ENCODE measurements at places on chromosomes 16 and 17.
A peak's percentile ranks its signal among the peaks of the same experiment; 100 is the strongest.

- no peak for DNase-seq
These were observed 274.6 kb upstream of the HSBP1 start for GRCh38 chr16:83533193-83533592.

DNA sequence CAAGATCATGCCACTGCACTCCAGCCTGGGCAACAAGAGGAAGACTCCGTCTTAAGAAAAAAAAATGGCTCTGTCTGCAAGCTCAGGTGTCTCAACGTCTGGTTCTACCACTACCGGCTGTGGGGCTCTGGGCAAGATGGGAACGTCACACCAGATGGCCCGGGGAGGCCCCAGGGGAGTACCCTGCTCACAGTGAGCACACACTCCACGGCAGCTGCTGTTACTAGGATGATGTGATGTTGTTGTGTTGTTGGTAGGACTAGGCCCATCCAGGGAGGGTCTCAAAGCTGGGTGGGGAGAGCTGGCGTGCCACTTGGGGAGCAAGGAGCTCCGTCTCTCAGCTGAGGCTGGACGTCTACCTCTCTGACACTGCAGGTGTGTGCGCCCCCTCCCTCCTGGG lies 9.4 kb upstream of the NPTX1 start:
- DNase-seq: no peak

DNA sequence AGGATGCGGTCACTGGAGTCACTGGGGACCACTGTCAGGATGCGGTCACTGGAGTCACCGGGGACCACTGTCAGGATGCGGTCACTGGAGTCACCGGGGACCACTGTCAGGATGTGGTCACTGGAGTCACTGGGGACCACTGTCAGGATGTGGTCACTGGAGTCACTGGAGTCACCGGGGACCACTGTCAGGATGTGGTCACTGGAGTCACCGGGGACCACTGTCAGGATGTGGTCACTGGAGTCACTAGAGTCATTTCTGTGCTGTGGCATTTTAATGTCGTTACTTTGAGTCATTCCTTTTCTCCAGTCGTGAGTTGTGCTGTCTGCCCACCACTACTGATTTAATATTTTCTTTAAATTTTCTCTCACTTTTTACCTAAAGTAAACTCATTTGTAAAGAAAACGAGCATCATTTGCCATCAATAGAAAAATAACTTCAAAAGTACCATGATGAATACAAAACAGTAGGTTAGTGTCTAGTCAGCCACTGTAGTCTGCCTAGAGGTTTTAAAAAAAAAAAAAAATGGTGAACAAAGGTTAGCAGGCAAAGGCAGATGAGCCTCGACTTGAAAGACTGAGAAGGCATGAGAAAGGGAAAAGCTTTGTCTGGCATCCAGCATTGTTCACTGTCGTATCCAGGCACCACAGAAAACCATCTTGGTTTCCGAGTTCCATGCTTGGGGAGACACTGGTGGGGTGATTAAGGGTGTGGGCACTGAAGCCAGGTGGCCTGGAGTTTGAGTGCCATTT lies 346.6 kb downstream of the SNX29 start:
- no peak for DNase-seq

DNA sequence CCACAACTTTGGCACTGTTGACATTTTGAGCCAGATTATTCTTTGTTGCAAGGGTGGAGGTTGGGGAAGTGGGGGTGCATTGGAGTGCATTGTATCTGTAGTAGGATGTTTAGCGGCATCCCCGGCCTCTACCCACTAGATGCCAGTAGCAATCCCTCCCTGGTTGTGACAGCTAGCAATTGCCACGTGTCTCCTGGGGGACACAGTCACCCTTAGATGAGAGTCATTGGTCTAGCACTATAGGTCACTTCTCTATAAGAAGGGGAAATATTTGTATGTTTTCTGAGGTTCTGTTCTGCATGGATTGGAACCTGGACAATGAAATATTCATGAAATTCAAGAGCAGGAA lies 32.4 kb downstream of the MSI2 start:
- DNase-seq: no peak

DNA sequence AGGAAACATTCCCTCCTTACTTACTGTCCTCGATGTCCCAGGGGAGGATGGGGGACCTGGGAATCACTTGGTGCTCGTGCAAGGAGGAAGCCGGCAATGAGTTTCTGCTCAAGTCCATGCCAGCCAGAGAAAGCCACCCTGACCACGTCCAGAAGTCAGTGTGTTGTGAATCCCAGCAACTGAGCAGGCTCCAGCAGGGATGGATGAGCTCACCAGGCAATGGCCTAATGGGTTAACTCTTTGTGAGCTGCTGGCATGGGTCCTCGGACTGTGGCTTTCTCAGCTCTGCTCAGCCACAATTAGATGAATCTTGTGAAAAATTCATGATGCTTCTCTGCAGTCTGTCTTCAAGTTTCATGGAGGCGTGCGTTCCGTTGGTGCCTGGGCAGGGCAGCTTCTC lies at the start of gene PIRT:
PIRT (minus strand) TSS at position 167 of the 400 bp plus-strand sequence. CDS start 12,442 bp downstream, outside the sequence.
- DNase-seq: no peak

DNA sequence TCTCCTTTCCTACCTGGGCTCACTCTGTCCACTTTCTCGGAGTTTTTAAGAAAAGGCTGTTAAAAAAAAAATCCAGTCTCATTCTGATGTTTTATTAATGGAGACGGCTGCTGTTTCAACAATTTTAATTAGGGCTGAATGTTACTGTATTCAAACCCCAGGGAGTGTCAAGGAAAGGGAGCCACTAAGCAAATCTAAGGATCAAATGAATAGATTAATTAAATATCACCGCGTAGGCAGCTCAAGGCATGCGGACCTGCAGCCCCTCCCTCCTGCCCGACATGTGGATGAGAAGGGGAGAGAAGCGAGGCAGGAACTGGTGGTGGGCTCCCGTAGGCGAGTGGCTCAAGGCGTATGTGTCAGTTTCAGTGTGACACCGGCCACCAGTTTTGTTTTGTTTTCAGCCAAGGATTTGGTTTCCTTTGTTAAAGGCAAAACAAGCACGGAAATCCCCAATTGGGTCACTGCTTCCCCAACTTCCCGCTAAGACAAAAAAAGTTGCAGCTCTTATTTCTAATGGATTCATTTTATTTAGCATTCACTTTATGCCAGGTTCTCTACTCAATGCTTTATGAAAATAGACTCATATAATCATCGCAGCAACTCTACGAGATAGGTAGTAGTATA lies 110.6 kb downstream of the GP2 start:
- DNase-seq: no peak

DNA sequence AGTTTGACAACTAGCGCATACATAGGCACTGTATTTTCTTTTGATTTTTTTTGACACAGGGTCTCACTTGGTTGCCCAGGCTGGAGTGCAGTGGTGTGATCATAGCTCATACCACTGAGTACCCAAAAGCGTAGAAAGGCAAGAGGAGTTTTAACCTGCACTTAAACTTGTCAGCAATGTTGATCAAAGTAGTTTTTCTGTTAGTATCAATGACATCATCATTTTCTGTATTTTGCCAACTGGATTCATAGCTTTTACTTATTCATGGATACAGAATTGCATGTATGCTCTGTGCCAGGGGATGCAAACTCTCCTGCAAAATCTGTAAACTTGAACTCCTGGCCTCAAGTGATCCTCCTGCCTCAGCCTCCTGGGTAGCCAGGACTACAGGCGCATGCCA lies 55.9 kb upstream of the ATP2A3 start:
- DNase-seq: no peak

- peak; percentile 35 for DNase-seq
These were observed 1.1 kb downstream of the TSEN54 start for GRCh38 chr17:75517297-75517865.

DNA sequence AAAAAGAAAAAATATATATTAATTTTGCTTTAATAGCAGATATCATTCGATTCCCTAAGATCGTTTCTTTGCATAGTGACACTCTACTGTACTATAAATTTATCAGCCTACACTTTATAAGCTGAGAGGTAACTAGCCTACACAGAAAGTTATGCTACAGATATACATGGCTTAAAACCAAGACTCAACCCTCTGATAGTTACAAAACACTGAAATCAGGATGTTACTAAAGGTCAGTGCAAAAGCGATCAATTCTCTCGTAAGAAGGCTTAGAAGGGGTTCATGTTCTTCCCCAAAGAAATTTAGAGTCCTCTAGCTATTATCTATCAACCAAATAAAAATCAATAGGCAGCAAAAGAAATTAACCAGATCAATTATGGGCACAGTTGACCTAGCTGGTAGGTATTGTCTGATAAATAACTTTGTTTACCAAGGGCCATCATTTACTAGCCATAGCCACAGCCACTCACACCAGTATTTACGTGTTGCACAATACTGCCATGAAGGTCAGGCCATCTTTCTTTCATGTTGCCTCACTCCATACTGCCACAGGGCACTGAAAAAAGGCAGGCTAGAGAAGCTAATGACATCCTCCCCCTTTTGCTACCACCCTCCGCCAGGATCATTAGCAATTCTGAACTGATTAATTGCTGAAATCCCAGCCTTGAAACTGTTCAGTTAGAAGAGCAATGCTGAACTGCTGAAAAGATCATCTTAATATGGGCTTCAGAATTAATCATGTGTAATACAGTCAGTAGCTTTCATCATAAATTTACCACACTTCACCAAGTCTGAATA lies 43.7 kb downstream of the RND2 start:
- DNase-seq: no peak

DNA sequence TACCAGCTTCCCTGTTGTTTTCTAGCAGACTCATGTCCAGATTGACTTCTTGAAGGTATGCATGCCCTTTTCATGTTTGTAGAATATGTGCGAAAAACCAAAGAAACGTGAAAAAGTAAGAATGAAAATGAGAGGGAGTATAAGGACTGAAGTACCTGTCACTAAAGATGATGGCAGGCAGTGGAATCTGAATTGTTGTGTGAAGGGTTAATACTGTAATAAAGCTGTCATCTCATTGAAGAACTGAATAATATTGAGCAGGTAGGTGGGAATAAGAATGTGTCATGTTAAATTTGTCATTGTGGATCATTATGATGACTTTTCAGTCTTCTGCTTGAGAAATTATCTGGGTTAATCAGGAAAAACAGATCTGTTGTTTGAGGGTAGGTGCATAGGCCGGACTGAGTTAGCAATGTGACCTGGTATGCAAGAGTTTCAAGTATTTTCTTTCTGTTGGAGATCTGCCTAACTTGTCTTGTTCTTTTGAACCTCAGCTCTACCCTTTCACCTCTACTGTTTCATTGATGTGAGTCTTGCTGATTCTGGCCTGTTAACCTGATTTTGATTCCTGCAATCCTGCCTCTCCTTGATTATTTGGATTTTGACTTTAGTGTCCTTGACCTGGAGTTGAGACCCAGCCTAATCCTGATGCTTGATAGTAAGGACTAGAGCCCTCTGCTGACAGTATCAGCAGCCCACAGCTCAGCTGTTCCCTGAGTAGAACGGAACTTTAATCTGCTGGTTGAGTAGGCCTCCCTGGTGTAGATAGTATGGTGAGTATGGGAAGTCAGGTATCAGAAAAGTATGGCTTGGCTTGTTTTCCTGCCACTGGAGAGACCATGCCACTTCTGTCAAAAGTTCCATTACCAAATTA lies 64.6 kb downstream of the MAP2K4 start:
- DNase-seq: no peak

- DNase-seq: peak; percentile 81
These were observed at the start of gene DUSP3 for GRCh38 chr17:43778337-43779144. DUSP3 (minus strand) TSS chr17:43778977; CDS start chr17:43778924, 53 bp downstream.

DNA sequence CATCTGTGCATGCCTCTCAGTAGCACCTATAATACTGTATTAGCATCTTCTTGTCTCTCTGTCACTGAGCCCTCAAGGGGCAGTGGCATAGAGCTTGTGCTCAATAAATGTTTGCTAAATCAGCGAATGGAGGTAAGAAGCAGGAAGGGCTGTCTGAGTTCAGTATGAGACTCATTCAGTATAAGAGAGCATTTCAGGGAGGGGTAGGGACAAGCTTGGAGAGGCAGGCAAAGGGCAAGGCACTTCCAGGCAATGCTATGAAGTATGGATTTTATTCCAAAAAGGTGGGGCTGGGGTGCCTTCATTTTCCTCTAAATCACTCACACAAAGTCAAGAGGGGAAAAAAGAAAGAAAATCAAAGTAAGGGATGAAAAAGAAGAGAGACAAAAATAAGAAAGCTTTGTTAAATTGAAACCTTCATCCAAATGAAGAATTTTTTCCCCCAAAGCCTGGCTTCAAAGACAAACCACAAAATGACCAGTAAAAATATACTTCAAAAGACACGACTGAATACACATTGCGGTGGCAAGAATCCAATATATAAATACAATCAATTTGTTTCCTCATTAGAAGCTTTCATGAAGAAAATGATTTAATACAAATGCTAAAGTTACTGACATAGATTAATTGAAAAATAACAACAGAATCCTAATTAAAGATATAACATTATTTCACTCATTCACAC lies 51.2 kb downstream of the SKAP1 start:
- no peak for DNase-seq

DNA sequence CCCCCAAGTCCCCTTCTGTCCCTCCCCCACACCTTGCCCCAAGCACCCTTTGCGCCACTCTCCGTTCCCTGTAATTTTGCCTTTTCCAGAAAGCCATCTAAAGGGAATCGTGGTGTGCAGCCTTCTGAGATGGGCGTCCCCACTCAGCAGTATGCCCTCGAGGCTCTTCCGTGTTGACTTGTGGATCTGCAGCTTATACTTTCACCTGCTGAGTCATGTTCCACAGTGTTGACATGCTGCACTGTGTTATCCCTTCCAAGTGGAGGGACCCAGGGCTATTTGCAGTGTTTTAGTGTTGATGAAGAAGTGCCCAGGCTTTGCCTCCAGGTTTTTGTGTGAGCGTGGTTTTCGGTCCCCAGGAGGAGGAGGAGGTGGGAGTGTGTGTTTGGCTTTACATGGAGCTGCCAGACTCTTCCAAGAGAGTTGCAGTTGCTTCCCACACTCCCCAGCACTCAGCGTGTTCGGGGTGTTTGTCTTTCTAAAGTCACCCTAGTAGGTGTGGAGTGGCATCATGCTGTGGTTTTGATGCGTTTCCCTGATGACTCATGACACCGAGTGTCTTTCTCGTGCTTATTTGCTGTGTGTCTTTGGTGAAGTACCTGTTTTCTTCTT lies 32.1 kb upstream of the JPT2 start:
- DNase-seq: no peak

GRCh38 chr16:13957197-13958078 lies 37.5 kb downstream of the ERCC4 start:
- peak; percentile 86 for DNase-seq

DNA sequence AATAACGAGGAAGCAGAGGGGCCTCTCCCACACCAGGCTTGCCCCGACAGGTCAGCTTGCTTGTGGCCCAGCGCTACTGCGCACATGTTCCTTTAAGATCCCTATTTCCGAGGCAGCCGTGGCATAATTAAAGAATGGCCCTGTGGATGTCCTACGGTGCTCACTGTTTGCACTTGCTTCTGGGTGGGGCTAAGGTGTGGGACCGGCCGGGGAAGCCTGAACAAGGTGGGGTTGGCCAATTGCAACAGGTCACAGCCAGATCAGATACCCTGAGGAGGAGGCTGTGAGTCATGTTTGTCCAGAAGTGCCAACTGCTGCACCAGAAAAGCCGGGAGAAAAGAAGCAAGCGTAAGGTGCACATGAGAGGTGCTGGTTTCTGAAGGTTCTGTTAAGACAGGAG lies 158.5 kb upstream of the CACNG5 start:
- DNase-seq: peak; percentile 71
